Stimulated activated CD8-positive, alpha-beta memory T cell treated with anti-CD3 and anti-CD28 coated beads, Interleukin-4, amount 100 ng/mL, for 24 hours (primary cell): ENCODE measurements at places on chromosomes 11 and 22.

GRCh38 chr22:32271389-32271788 is 16.2 kb upstream of the SLC5A4 start:
- DNase-seq: no peak

- no peak for DNase-seq
These were observed 28.3 kb downstream of the ACER3 start for GRCh38 chr11:76888989-76889388.

DNA sequence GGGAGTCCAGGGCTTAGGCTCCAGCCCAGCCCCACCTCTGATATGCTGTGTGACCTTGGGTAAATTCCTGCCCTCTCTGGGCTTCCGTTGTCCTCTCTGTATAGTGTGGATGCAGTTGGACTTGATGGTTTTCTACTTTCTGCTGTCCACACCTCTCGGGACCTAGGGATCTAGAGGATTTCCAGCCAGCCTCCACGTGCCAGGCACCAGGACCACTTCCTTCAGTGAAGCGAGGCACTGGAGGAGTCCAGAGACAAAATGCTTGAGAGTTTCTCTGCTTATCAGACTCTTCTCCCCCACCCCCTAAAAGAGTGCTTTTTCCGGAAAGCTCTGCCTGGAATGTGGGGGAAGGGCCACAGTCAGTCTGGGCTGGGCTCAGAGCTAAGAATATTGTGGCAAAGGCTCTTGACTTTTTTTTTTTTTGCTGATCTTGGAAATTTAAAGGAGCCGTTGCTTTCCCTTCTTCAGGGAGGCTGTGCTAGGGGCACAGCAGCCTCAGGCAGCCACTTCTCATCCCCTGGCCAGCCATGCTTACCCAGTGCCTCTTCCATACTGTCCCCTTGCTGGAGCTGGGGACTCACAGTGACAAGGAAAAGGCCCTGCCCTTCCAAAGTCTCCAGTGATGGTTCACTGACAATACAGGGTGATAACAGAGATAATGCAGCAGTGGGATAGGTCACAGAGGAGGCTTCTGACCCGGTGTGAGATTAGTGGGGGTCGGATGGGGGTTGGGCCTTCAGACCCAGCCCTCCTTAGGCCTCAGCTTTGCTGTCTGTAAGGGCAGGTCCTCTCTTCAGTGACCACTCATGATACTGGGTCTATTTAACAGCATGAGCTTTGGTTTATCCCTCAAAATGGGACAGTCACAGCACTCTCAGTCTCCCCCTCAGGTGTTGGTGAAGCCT is 2.9 kb upstream of the SERPINH1 start:
- DNase-seq: no peak

DNA sequence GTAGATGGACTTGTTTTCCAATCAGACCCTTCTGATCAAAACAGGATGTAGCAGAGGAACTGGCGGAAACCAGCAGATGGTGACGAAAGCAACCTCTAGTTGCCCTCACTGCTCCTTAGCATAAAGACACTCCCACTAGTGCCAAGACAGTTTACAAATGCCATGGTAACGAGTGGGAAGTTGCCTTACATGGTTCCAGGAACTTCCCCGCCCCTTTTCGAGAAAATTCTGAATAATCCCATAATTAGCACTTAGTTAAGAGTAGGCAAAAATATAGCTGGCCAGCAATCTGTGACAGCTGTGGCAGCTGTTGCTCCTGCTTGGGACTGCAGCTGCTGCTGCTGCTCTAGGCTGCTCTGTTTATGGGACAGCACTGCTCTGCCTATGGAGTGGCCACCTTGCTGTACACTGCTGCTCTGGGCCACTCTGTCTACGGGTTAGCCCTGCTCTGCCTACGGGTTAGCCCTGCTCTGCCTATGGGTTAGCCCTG is 33.4 kb upstream of the SORL1 start:
- no peak for DNase-seq

GRCh38 chr22:47929073-47929472 is 1166.6 kb downstream of the TBC1D22A start:
- DNase-seq: no peak

- DNase-seq: no peak
These were observed 142.2 kb downstream of the FAM76B start for GRCh38 chr11:95647355-95647754.

DNA sequence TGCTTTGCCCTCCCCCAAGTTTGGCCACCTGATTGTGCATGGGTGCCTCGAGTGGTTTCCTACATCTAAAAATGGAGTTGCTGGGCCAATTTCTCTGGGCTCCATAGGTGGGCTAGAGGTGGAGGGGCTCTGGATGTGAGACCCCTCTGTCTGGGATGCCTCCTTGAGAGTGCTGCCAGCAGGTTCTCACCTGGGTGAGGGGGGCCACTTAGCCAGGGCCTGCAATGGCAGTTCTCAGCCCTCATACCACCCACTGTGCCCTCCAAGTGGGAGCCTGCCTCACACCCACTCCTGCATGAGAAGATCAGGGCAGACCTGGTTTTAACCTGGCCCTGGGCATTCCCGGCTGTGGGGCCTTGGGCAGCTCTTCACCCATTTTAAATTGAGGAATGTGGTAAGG is 83.9 kb downstream of the CABIN1 start:
- DNase-seq: no peak

- DNase-seq: no peak
These were observed 38.2 kb downstream of the FAM168A start for GRCh38 chr11:73559743-73560142.

GRCh38 chr11:65855927-65856363 is 2.0 kb downstream of the CFL1 start:
- no peak for DNase-seq

GRCh38 chr11:70604221-70604620 is 205.9 kb downstream of the CTTN start:
- DNase-seq: no peak

- DNase-seq: no peak
These were observed 103.2 kb downstream of the GRIA4 start for GRCh38 chr11:105713106-105713505.

DNA sequence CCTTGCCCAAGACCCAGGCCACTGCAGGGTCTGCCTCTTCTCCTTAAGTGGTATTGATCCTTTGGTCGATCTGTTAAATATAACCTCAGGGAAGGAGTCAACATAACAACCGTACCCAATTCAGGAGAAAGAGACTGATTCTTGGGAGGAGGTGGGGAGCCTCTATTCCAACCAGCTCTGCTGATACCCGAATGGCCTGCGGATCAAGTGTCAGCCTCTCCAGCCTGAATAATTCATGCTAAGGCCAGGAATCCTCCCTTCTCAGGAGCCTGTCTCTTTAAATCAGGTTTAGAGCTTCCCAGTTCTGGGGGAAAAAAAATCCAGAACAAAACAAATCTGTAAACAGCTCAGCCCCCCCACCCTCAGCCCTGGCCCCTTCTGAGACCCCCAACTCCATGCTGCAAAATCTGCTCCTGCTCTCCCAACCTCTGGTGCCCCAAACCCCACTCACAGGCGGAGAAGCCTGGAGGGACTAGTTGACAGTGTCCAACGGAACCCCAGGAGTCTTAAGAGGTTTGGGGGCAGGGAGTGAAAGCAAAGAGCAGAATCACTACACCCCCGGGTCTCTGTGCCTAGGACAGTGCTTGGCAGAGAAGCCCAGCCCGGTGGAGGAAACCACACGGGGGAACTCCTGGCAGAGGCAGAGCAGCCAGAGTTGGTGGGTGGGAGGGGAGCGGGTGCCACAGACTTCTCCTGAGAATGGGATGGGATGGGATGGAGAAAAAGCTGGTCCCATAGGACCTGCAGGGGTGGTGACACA is 863 bp upstream of the TPBGL start:
- no peak for DNase-seq

- DNase-seq: no peak
These were observed 14.2 kb upstream of the CSRP3 start for GRCh38 chr11:19216021-19216420.

- DNase-seq: no peak
These were observed 1.0 kb upstream of the NPAS4 start for GRCh38 chr11:66419825-66420224.

GRCh38 chr11:726278-727220 is 20.5 kb downstream of the EPS8L2 start:
- DNase-seq: no peak

GRCh38 chr11:77213029-77213579 is 85.1 kb downstream of the MYO7A start:
- no peak for DNase-seq

GRCh38 chr22:17672417-17672991 is 33.9 kb downstream of the BCL2L13 start:
- DNase-seq: no peak

- DNase-seq: no peak
These were observed 43.5 kb downstream of the CD44 start for GRCh38 chr11:35182317-35182939.

- DNase-seq: no peak
These were observed 43.1 kb downstream of the FAM168A start for GRCh38 chr11:73554671-73555320.

DNA sequence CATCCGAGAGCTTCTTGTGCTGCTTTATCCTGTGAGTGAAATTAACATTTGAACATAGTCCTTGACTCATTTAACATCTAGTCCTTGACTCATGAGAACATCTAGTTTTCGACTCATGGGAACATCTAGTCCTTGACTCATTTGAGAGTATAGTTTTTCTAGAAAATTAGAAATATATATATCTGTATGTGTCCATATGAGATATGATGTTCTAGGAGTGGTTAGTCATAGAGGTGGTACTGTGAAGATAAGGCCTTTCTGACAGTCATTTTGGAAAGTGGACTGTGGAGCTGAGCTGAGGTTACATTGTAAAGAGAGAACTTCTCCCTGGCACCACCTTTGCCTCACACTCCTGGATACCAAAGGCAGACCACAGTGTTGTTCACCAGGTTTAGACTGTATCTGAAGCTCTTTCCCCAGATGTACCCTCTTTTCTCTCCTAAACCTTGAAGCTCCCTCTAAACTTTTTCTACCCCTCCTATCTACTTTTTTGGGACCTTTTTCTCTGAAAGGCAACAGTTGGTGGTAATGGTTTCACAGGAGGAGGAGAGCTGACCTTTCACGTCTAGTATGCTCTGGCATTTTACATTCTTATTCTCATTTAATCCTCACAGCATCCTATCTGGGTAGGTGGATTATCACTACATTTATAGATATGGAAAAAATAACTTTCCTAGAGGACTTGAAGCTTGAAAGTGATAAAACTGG is 67.2 kb downstream of the PPP2R1B start:
- no peak for DNase-seq

GRCh38 chr22:22684580-22685561 is 40.5 kb downstream of the GGTLC2 start:
- DNase-seq: no peak
